ENCODE measurements at places on chromosomes 13 and 19.

DNA sequence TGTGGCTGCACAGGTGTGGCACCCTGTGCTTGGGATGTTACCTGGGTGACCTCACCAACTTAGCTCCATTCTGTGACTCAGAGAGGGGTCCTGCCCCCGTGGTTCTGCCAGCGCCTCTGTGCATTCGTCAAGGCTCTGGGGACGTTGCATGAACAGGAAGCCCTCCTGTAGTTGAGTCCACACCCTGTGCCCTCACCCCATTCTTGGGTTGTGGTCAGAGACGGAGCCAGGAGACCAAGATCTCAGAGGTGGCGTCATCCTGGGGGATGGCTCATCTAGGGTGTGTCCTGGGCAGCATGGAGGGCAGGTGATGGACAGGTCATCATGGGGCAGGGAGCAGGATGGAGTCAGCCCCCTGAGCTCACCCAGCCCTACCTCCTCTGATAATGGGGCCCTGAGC is 2.5 kb downstream of the COX6B2 start:
- no peak overlapping the region for H3K27ac ChIP-seq
- H3K4me1 ChIP-seq: no peaks in the 10 kb centered on the region
- H3K36me3 ChIP-seq: no peaks in the 10 kb centered on the region
- DNase-seq: no peak
- H3K27me3 ChIP-seq: peaks cover 40% of the 10 kb centered on the region

- H3K4me1 ChIP-seq: no peaks in the 10 kb centered on the region
- H3K36me3 ChIP-seq: no peaks in the 10 kb centered on the region
- no peak overlapping the region for H3K27ac ChIP-seq
- no peaks in the 10 kb centered on the region for H3K27me3 ChIP-seq
Measured at GRCh38 chr19:56253737-56254136, 18.8 kb upstream of the EDDM13 start.

DNA sequence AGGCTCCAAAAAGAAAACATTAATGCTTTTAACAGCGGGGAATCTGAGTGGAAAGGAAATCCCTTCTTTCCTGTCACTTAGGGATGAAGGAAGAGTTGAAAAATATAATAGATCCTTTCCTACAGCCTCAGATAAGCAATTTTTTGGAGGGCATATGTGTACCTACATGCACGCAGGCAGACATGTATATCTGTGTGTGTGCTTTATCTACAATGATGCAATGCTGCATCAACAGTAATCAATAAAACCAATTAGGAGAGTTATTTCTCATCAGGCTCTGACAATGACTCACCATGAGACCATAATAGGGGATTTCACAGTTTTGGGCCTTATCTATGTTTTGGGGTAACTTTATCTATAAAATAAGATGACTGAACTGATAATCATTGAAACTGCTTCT is 444.1 kb downstream of the ITGBL1 start:
- H3K27me3 ChIP-seq: no peaks in the 10 kb centered on the region
- no peak overlapping the region for H3K27ac ChIP-seq
- no peak overlapping the region for H3K4me3 ChIP-seq
- no peaks in the 10 kb centered on the region for H3K4me1 ChIP-seq
- no peaks in the 10 kb centered on the region for H3K36me3 ChIP-seq
- DNase-seq: no peak

- H3K4me1 ChIP-seq: no peaks in the 10 kb centered on the region
- no peaks in the 10 kb centered on the region for H3K27me3 ChIP-seq
- no peaks in the 10 kb centered on the region for H3K36me3 ChIP-seq
- H3K4me3 ChIP-seq: no peak overlapping the region
- H3K27ac ChIP-seq: no peak overlapping the region
Measured at GRCh38 chr13:44337581-44337980, 36.0 kb upstream of the SERP2 start.

DNA sequence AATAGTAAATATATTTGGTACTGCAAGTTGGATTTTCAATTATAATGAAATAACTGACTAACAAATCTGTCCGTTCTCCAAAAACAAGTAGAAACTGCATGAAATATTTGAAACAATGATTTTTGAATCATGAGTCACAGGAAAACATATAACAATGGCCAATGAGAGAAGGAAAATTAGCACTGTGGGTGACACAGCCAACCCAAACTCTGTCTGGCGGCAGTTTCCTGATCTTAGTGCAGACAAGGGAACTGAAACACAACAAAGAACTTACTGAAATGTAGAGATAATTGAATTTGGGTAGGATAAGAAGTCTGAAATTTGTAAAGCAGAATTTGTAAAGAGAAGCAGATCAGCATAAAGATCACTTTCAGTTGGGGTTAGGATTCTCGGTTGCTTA is 2743.3 kb upstream of the PCDH20 start:
- peak; percentile 6 for DNase-seq
- no peak overlapping the region for H3K27ac ChIP-seq
- no peaks in the 10 kb centered on the region for H3K36me3 ChIP-seq
- H3K4me3 ChIP-seq: no peak overlapping the region

DNA sequence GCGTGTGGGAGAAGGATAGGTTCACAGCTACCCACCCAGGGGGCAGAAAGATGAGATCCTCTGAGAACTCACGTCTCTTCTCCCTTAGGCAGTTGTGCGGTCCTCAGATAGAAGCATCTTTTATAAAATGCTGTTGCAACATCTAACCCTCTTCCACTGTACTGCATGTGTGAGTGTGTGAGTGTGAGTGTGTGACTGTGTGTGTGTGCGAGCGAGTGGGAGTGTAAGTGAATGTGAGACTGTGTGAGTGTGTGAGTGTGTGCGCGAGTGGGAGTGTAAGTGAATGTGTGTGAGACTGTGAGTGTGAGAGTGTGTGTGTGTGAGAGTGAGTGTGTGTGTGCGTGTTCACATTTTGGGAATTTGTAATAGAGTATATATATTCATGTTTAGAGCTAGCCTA is 55.6 kb upstream of the F7 start:
- no peak for DNase-seq
- no peak overlapping the region for H3K4me3 ChIP-seq
- no peaks in the 10 kb centered on the region for H3K4me1 ChIP-seq
- H3K27me3 ChIP-seq: peaks cover 53% of the 10 kb centered on the region
- H3K36me3 ChIP-seq: no peaks in the 10 kb centered on the region
- no peak overlapping the region for H3K27ac ChIP-seq

GRCh38 chr13:112567161-112567862 is 20.6 kb downstream of the TUBGCP3 start:
- DNase-seq: peak; percentile 12
- no peaks in the 10 kb centered on the region for H3K27me3 ChIP-seq
- peaks cover 15% of the 10 kb centered on the region for H3K36me3 ChIP-seq
- no peak overlapping the region for H3K4me3 ChIP-seq
- no peaks in the 10 kb centered on the region for H3K4me1 ChIP-seq

- H3K4me1 ChIP-seq: peaks cover 5% of the 10 kb centered on the region
- no peak for DNase-seq
- H3K27me3 ChIP-seq: no peaks in the 10 kb centered on the region
- H3K36me3 ChIP-seq: no peaks in the 10 kb centered on the region
- H3K4me3 ChIP-seq: no peak overlapping the region
- H3K27ac ChIP-seq: no peak overlapping the region
Measured at GRCh38 chr13:28455580-28456194, 39.2 kb downstream of the FLT1 start.

DNA sequence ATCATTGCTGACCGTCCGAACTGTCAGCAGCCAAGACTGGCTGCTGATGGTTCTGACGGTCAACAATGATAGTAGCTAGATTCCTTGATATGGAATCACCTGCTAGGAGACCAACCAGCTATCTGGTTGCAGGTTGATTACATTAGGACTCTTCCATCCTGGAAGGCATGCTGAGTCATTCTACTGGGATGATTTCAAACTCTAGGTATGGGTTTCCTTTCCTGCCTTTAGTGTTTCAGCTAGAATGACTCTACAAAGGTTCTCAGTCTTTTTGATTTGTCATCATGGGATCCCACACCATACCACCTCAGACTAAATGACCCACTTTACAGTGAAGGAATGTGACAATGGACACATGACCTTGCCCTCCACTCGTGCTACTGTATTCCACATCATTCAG is 138.1 kb upstream of the KL start:
- H3K4me1 ChIP-seq: peaks cover 23% of the 10 kb centered on the region
- H3K4me3 ChIP-seq: no peak overlapping the region
- no peaks in the 10 kb centered on the region for H3K36me3 ChIP-seq
- H3K27me3 ChIP-seq: no peaks in the 10 kb centered on the region

- H3K27me3 ChIP-seq: no peaks in the 10 kb centered on the region
- H3K4me3 ChIP-seq: no peak overlapping the region
- no peak overlapping the region for H3K27ac ChIP-seq
Measured at GRCh38 chr13:59468396-59468795, 695.3 kb downstream of the DIAPH3 start.

DNA sequence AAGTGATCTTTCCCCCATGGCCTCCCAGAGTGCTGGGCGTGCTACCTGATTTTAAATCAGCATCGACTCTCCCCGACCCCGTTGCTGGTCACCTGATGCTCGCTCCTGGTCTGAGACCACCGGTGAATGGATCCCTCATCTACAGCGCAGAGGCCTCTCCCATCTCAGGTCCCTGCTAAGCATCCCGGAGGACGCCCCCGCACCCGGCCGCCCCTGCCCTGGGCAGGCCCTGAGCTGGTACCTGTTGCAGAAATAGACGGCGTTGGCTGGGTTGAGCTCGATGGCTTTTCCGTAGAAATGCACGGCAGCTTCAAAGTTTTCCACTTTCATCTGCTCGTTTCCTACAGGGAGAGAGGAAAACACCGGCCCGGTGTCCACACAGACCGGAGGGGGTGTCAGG is 18.1 kb downstream of the SGTA start:
- peaks cover 4% of the 10 kb centered on the region for H3K36me3 ChIP-seq
- DNase-seq: no peak
- H3K27me3 ChIP-seq: no peaks in the 10 kb centered on the region
- H3K4me1 ChIP-seq: no peaks in the 10 kb centered on the region
- H3K27ac ChIP-seq: no peak overlapping the region

GRCh38 chr13:27183561-27184147 is 12.0 kb upstream of the USP12 start:
- no peaks in the 10 kb centered on the region for H3K36me3 ChIP-seq
- peaks cover 17% of the 10 kb centered on the region for H3K4me1 ChIP-seq
- peak overlapping the region; percentile 78 for H3K27ac ChIP-seq
- H3K4me3 ChIP-seq: no peak overlapping the region
- DNase-seq: peak; percentile 75

GRCh38 chr19:13070425-13071140 is 32.1 kb downstream of the LYL1 start:
- no peaks in the 10 kb centered on the region for H3K4me1 ChIP-seq
- 0 out of 2 replicates have a peak, but pooled peaks cover 6% of the 10 kb centered on the region for H3K36me3 ChIP-seq
- H3K27ac ChIP-seq: no peak overlapping the region
- H3K4me3 ChIP-seq: no peak overlapping the region

DNA sequence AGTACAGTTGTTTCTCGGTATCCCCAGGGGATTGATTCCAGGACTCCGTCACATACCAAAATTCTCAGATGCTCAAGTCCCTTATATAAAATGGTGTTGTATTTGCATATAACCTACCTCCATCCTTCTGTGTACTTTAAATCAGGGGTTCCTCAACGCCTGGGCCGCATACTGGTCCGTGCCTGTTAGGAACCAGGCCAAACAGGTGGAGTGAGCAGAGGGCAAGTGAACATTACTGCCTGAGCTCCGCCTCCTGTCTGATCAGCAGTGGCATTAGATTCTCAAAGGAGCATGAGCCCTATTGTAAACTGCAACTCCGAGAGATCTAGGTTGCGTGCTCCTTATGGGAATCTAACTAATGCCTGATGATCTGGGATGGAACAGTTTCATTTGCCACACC is 42.2 kb upstream of the KCTD4 start:
- no peak overlapping the region for H3K4me3 ChIP-seq
- no peak for DNase-seq
- no peak overlapping the region for H3K27ac ChIP-seq
- no peaks in the 10 kb centered on the region for H3K27me3 ChIP-seq
- H3K36me3 ChIP-seq: no peaks in the 10 kb centered on the region

DNA sequence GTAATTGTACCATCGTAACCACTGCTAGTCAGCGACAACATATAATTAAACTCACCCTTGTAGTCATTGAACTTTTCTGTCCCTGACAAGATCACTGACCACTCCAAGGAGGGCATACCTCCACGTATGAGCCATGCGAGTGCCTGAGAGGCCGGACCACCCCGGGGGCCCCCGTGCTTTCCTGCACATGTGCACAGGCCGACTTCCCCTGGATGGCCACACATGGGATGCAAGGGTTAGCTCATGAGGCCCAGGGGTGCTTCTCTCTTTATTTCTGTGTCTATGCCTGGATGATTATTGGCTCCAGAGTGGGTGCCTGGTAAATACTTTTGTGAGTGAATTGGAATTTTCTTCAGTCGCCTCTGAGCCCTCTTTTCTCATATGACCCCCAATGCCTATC is 82.8 kb upstream of the ZNF536 start:
- DNase-seq: no peak
- no peak overlapping the region for H3K27ac ChIP-seq
- no peak overlapping the region for H3K4me3 ChIP-seq
- no peaks in the 10 kb centered on the region for H3K36me3 ChIP-seq
- no peaks in the 10 kb centered on the region for H3K27me3 ChIP-seq

DNA sequence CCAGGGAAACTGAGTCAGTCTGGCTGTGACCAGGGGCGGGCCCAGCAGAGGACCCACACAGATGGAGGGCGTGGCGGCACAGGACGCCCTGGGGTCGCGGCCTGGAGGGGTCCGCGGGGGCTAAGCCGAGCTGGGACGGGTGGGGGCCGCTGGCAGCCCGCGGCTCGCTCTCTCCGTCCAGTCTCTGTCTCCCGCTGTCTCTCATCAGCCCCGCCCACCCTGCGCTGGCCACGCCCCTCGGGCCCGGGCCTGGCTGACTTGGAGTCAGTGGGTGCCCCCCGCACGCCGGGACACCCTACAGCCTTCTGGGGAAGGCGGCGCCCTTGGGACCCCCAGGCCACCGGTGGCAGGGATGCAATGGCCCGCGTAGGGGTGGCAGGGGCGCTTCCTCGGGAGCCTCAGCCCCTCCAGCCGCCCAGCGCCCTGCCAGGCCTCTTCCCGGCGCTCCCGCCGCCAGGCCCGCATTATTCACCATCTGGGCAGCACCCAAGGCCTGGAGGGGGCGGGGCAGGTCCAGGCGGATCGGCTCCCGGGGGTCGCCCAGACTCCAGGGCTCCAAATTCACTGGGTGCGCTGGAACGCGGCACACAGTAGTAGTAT is at the start of gene TBXA2R:
TSS of gene TBXA2R (minus strand) at position 186 of the 600 bp plus-strand sequence. CDS start 6,241 bp downstream, outside the sequence.
- no peaks in the 10 kb centered on the region for H3K27me3 ChIP-seq
- H3K4me3 ChIP-seq: peak within 1 kb of the TSS; percentile 70
- H3K27ac ChIP-seq: 0 out of 2 replicates have a peak within 1 kb of the TSS, but pooled peaks have one; percentile 17
- H3K4me1 ChIP-seq: no peaks in the 10 kb centered on the region

GRCh38 chr13:34879851-34880250 is 62.2 kb upstream of the NBEA start:
- no peaks in the 10 kb centered on the region for H3K27me3 ChIP-seq
- no peak overlapping the region for H3K4me3 ChIP-seq
- H3K4me1 ChIP-seq: no peaks in the 10 kb centered on the region

DNA sequence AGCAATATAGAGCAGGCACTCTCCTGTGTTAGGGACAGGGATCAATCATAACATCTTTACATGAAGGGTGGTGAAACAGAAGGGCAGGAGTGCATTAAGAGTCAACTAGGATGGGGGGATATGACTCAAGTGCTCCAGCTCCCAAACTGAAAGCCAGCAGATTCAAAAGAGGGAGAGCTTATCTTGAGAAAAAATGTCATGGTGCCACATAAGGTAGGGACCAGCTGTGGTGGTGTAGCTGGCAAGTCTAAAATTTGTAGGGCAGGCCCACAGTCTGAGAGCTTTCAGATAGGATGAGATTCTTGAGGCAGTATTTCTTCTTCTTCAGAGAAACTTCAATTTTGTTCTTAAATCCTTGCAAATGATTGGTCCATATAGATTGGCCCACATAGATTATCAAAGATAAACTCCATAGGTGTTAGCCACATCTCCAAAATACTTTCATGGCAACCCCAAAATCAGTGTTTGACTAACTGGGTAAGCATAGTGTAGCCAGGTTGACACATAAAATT is 19.1 kb downstream of the DNAJC15 start:
- H3K36me3 ChIP-seq: 0 out of 2 replicates have a peak, but pooled peaks cover 4% of the 10 kb centered on the region
- no peak for DNase-seq
- no peaks in the 10 kb centered on the region for H3K27me3 ChIP-seq
- H3K4me3 ChIP-seq: no peak overlapping the region

All from GM23248 (cell line).